Stimulated activated CD8-positive, alpha-beta memory T cell treated with anti-CD3 and anti-CD28 coated beads, Interleukin-15, amount 100 ng/mL, for 24 hours (primary cell): ENCODE measurements at places on chromosomes 2 and 18.

GRCh38 chr2:190655113-190655512 is 6.2 kb downstream of the NAB1 start:
- DNase-seq: no peak

DNA sequence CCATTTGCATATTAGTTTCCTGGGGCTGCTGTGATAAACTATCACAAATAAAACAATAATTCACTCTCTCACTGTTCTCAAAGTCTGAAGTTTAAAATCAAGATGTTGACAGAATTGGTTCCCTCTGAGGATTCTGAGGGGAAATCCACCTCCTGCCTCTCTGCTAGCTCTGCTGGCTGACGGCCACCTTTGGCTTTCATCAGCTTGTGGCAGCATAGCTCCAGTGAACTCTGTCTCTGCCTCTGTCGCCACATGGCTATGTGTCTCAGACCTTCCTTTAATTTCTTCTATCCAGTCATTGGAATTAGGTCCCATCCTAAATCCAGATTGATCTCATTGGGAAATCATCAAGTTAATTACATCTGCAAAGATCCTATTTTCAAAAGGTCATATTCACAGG is 38.9 kb upstream of the TRIM43 start:
- DNase-seq: no peak

GRCh38 chr2:199336546-199336945 is 121.2 kb downstream of the SATB2 start:
- no peak for DNase-seq

- no peak for DNase-seq
These were observed 18.9 kb downstream of the GPR35 start for GRCh38 chr2:240644171-240644651.

GRCh38 chr2:162890690-162891311 is 52.2 kb upstream of the KCNH7 start:
- no peak for DNase-seq

- DNase-seq: no peak
These were observed 102.3 kb downstream of the KCNF1 start for GRCh38 chr2:11014026-11014425.

DNA sequence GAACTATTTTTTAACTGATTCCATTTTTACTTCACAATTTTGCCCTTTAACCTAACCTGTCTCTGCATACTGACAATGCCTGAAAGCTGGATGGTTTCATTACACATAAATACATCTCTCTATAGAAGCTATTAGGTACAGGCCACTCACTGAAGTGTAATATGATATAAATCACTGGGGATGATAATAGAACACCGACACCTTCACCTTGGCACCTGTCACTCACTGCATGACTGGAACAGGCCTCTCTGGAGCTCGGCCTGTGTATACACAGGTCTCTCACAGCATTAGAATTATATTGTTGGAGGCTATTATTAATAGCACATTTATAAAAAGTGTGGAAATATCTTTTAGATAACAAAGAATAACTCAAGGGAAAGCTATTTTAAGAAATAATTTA is 138.2 kb downstream of the TMEM131 start:
- no peak for DNase-seq

- peak; percentile 35 for DNase-seq
These were observed 365 bp downstream of the CUL3 start for GRCh38 chr2:224584785-224585210.

GRCh38 chr2:201969938-201970785 is 63.5 kb upstream of the FZD7 start:
- no peak for DNase-seq

GRCh38 chr2:178949584-178949983 is 100.4 kb downstream of the CCDC141 start:
- DNase-seq: no peak

- DNase-seq: no peak
These were observed 189.1 kb downstream of the WDPCP start for GRCh38 chr2:63399156-63399555.

DNA sequence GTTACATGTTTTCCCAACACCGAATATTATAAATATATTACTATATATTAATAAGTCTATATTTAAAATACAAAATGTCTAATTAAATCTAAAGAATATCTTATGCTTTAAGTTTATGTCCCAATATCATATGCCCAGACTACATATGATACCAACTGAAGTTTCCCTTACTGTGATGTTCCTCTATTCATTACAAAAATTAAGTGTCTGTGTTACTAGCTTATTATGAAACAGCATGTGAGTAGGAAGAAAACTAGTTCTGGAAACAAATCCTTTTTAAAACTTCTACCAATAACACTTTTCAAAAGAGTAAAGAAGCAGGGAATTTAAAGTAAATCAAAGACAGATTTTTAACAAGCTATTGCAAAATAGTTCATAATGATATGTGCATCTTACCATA is 17.8 kb downstream of the HNRNPLL start:
- no peak for DNase-seq

- DNase-seq: no peak
These were observed 133.1 kb downstream of the NEDD4L start for GRCh38 chr18:58177004-58177717.

DNA sequence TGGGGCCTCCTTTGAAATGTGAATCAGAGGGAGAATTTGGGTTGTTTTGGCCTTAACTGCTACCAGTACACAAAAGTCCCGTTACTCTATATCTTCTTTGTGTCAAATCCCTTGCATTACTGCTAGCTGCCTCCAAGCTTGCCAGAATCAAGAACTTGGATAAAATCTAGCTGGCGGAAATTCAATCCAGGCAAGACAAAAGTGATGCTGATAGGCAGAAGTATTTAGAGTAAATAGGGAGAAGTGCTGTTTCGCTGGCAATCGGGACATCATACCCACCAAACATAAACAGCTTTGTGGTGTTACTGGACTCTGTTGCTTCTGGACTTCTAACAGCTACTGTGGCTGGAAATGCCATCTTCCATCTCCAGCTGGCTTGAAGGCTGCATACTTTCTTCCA is 2.5 kb downstream of the IFIH1 start:
- no peak for DNase-seq

DNA sequence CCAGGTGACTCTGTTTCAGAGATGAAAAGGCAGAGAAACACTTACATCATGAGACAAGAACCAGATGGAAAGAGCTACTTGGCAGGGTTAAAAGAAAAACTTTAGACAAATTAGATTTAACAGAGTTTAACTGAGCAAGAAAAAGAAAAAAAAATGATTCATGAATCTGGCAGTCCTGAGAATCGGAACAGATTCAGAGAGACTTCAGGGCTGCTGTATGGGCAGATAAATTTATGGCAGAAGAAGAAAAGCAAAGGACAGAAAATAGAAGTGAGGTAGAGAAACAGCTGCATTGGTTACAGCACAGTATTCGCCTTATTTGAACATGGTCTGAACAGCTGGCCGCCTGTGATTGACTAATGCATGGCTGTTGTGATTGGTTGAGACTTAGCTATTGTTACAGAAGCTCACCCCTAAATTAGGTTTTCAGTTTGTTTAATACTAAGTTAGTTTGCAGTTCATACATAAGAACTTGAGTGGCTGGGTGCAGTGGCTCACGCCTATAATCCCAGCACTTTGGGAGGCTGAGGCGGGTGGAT is 43.0 kb upstream of the RHOB start:
- DNase-seq: no peak

DNA sequence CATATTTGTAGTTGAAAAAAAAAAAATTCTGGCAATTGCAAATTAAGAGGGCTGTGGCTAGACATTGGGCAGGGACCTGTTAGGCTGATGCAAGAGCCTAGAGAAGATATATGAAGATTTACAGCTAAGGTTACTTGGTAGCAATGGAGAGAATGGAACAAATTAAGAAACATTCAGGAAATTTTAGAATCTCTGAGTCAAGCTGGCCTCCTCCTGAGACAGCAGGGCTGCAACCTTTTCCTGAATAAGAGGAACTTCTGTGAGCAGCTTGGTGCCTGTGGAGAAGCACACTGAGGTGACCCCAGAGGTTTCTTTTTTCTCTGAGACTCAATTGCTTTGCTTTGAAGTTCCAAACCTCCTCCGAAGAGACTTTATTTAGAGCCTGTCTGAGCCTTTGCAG is 118.6 kb upstream of the LRATD1 start:
- no peak for DNase-seq

GRCh38 chr2:233307565-233307964 is at the start of gene SAG:
TSS of gene SAG (plus strand) at chr2:233307816. CDS start at chr2:233309190, 1,374 bp downstream.
- no peak for DNase-seq

- no peak for DNase-seq
These were observed 41.5 kb downstream of the YPEL5 start for GRCh38 chr2:30188292-30188691.

DNA sequence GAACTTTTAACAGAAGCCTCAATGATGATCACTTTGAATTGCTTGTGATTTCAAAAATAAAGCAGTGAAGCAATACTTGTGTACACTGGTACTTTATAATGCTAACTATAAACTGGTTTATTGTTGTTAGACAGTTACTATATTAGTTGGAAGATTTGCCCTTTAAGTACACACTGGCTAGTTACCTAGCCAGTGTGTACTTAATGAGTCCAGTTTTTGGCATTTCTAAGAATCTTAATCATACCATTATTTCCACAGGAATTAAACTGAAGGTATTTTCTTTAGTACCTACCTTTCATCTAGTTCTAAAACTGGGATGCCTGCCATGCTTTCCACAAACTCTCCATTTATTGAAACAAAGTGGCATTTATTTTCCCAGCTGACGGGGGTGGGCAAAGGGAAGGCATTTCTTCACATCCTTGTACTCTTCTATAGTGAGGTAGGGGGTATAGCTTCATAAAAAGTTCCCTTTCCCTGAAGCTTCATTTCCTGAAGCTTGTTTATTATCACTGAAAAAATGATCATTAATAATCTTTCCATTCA is 49.9 kb downstream of the UGP2 start:
- no peak for DNase-seq

DNA sequence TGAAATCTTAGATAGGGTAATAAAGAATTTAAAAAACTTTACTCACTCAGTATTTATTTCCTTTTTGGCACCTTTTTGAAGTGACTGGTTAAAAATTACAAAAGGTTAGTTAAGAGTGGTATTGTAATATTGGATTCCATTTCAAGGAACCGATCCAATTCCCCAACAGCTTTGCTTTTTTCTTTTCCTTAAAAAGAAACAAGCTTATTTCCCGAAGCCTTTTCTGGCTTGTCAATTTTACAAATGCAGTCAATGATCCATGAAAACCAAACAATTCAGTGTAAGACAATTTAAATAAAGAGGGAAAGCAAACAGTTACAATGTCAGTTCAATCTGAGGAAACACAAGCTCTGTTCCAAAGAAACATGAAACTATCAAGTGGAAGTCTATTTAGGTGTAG is 200.2 kb downstream of the RIT2 start:
- DNase-seq: no peak

GRCh38 chr2:128602038-128602698 is 283.5 kb upstream of the HS6ST1 start:
- DNase-seq: no peak

GRCh38 chr2:177972782-177973181 is 99.8 kb downstream of the PDE11A start:
- no peak for DNase-seq

DNA sequence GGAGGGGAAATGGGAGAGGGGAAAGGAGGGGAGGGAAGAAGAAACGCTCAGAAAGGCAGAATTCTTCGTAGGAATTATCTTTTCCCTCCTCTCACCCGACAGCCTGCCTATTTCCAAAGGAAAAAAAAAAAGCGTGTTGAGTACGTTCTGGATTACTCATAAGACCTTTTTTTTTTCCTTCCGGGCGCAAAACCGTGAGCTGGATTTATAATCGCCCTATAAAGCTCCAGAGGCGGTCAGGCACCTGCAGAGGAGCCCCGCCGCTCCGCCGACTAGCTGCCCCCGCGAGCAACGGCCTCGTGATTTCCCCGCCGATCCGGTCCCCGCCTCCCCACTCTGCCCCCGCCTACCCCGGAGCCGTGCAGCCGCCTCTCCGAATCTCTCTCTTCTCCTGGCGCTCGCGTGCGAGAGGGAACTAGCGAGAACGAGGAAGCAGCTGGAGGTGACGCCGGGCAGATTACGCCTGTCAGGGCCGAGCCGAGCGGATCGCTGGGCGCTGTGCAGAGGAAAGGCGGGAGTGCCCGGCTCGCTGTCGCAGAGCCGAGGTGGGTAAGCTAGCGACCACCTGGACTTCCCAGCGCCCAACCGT is at the start of gene GAD1:
GAD1 (plus strand) TSS at position 384 of the 589 bp plus-strand sequence. CDS start 1,705 bp downstream, outside the sequence.
- DNase-seq: no peak

- DNase-seq: no peak
These were observed 275.5 kb downstream of the CDH19 start for GRCh38 chr18:66328296-66328878.

GRCh38 chr2:239363946-239364637 is 36.7 kb downstream of the HDAC4 start:
- DNase-seq: no peak

DNA sequence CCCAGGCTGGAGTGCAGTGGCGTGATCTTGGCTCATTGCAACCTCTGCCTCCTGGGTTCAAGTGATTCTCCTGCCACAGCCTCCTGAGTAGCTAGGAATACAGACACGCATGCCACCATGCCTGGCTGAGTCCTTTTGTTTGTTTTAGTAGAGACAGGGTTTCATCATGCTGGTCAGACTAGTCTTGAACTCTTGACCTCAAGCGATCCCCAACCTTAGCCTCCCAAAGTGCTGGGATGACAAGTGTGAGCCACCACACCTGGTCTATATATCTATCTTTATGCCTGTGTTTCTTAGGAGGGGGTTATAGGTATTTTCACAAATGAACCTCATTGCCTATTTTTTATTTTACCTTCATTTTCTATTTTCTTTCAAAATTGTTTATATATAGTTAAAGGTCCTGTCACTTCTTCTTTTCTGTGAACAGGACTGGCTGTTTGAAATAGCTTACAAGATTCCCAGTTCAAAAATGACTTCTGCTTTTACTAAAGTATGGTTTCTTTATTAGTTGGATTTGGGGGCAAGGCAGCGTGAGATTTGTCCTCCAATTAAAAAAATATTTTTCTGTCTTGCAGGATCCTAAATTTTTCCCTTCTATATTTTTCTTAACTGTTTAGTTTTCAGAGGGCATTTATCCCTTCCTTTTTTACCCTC is 16.4 kb upstream of the MARCHF7 start:
- DNase-seq: no peak

DNA sequence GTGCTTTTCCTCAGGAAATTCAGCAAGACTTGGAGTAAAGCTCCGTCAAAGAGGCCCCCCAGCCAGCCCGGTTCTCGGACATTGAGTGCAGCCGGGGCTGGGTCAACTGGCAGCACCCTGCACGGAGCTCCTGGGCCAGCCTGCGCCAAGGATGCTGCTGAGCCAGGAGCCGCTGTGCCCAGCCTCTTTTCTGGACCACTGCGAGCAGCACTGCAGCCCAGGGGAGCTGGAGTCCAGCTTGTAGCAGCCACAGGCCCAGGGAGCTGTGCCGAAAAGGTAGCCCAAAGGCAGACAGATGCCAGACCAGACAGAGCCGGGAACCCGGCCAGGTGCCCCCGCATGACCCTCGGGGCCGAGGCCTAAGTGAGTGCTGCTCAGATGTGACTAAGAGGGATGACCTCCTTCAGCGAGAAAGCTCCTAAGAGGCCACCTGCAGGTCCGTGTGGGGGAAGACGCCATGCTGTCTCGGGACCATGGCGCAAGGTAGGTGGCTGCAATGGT is 7.3 kb downstream of the CLHC1 start:
- no peak for DNase-seq

GRCh38 chr2:223601932-223602666 is at the start of gene SCG2:
TSS of gene SCG2 (minus strand) at chr2:223602361. CDS start at chr2:223599282, 3,079 bp downstream.
- DNase-seq: no peak

- no peak for DNase-seq
These were observed 265.1 kb downstream of the SOCS6 start for GRCh38 chr18:70553936-70554260.
